ENCODE measurements at places on chromosomes 7 and 10.

- DNase-seq: no peak
Observed at GRCh38 chr10:110502072-110502845, 4.6 kb downstream of the DUSP5 start.

GRCh38 chr10:94008526-94008925 lies 14.8 kb downstream of the PLCE1 start:
- no peak for DNase-seq

GRCh38 chr7:121853307-121853706 lies 19.7 kb upstream of the PTPRZ1 start:
- no peak for DNase-seq

DNA sequence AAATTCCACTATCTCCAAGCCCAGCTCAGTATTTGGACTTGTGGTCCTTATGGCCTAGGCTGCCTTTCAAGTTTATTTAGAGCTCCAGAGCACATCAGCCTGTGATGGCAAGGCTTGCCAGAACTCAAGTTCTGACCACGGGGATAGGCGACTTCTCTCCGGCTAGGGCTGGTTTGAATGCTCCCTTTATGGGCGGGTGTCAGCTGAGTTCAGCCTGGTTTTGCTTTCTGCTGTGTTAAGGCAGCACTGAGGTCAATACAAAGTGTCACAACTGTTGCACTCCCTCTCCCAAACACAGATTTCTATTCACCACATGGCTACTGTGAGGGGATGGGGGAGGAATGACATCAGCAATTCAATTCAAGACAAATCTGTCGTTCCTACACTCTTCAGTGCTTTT lies 318.1 kb upstream of the MYO3A start:
- DNase-seq: no peak

DNA sequence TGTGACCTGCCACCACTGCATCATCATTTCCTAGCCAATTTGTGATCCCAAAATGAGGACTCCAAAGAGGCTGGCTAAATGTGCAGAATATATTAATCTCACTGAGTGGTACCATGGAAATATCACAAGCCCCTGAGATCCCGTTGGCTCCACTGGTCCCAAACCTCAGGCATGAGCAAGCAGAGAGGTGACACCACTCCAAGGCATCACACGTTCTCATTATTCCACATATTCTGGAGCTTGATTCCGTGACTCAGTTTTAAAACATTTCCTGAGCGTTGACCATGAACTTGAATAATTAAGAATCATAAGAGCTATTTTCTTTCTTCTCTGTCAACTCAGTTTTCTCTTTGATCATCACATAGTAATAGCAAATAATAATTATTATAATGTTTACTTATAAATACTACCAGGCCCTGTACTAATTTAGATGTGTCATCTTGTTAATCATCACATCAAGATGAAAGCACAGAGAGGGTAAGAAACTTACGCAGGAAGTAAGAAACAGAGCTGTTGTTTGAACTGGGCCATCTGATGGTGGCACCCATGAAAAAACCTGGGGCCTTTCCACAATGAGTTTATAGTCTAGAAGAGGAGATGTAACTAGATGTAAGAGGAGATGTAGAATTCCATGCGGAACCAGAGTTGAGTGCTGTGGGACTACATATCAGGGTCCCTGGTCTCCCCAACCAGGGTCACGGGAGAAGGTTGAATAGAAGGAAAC lies 3.5 kb downstream of the APBB1IP start:
- DNase-seq: peak; percentile 92

- DNase-seq: no peak
Observed at GRCh38 chr7:116863936-116864500, 1.6 kb downstream of the CAPZA2 start.

GRCh38 chr7:3041986-3042675 lies 1.5 kb downstream of the CARD11 start:
- DNase-seq: no peak

DNA sequence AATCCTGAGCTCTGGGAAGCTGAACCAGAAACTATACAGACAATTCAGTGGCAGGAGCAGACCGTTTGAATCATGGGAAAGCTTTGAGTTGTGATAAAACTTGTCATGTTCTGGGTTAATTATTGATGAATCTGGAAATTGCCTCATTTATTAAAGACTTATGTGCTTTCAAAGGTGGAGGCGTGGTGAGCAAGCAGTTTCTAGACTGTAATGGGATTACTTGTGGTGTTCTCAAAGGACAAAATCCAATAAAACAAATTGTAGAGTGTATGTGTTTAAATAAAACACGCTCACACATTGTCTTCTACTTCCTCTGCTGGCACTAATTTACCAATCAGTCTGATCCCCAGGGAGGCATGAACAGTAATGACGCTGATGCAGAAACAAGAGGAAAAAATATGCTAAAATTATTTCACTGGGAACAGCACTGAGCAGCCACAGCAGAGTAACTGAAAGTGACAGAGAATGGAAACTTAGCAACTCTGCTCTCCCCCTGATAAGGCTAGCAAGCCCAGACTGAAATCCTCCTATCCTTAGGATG lies 25.1 kb downstream of the PARD3 start:
- no peak for DNase-seq

- DNase-seq: no peak
Observed at GRCh38 chr7:83520726-83521125, 128.2 kb downstream of the SEMA3E start.

- DNase-seq: peak; percentile 42
Observed at GRCh38 chr10:18659819-18660535, 746 bp downstream of the ARL5B start.

- no peak for DNase-seq
Observed at GRCh38 chr10:86692023-86692514, 23.8 kb downstream of the LDB3 start.

DNA sequence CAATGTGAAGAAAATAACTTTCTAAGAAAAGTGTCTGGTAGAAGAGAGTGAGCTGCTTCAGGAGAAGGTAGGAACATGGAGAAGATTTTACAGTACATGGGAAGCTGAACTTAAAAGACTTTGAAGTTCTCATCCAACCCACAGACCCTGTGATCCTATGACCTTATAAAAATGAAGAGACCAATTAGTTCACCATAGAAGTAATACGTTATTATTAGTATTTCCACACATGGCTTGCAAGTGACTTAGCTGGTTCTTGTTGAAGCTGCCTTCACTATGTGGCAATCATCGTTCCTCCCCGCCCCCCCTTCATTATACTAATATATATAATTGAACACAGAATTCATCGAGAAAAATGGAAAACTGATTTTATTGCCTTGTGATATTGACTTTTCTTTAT lies 129.1 kb downstream of the SND1 start:
- DNase-seq: no peak

DNA sequence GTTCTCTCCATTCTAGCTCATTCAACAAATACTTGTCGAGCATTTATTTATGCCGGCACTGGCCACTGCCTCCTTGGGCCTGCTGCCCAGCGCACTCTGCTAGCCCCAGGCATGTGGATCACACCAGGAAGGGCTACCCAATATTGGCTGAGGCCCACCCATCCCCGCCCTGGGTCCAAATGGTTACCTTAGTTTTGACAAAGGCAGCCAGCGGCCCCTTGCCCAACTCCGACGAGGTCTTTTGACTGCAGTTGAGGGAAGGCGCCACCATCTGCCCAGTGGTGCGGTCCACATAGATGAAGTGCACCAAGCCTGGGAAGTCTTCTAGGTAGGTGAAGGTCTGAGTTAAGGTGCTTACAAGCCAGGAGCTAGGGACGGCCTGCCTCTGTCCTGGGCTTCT lies 7.2 kb upstream of the PYROXD2 start:
- DNase-seq: no peak

- no peak for DNase-seq
Observed at GRCh38 chr7:29771081-29771816, 35.1 kb upstream of the WIPF3 start.

- no peak for DNase-seq
Observed at GRCh38 chr10:128579280-128579865, 453.1 kb upstream of the MKI67 start.

DNA sequence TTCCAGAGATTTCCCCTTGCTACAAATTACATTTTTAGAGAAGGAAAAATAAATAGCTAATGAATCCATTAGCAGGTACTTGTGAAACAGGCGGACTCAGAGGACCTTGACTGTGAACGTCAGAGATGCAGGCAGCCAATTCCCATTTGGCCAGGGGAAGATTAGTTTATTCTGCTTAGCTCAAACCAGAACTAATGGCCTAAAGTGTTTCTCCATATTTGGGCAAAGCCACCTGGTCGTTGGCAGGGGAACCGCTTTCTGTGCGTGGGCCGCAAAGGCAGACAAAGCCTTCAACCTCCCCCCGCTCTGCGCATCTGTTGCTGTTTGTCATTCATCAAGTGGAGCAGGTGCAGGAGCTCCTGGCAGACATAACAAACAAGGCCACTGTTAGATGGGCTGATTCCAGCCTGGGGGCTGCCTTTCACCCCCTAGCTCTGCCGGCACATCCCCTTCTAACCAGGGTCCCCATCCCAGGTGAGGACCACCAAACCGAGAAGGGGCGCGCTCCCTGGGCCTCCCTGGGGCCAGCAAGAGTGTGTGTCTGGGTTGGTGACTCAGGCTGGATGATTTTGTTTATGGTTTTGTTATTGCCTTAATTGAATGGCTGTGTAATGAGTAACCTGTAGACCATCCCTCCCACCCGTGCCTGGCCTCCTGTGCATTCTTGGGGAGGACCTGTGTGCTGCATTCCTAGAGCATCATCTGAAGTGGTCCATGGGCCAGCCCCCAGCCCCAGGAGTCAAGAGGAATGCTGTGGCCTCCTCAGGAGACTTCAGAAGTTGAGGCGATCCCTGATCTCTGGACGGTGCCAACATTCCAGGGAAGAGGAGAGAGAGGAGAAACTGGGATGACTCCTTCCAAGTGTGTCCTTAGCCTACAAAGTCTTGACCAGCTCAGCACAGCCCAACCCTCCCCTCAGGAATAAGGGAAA lies 14.5 kb upstream of the CPA1 start:
- DNase-seq: peak; percentile 88

- no peak for DNase-seq
Observed at GRCh38 chr10:78532480-78533042, 498.9 kb downstream of the RPS24 start.

- peak; percentile 71 for DNase-seq
Observed at GRCh38 chr10:128069351-128070051, 56.7 kb downstream of the MKI67 start.

DNA sequence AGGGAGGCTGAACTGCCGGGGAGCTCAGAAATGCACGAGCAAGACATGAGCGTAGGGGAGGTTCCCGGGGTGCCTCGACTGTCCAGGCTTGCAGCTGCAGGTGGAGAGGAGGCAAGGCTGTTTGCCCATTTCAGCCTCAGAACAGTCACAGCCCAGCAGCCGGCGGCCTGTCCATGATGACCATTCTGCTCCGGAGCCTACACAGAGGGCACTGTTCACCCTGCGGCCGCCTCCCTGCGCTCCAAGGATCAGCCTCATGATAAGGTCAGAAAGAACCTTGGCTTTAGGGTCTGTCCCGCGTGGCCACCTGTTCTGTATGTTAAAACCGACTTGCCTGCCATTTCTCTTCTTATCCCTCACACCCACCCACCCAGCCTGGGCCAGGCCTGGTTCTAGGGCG lies 21.9 kb upstream of the CFAP46 start:
- DNase-seq: no peak

DNA sequence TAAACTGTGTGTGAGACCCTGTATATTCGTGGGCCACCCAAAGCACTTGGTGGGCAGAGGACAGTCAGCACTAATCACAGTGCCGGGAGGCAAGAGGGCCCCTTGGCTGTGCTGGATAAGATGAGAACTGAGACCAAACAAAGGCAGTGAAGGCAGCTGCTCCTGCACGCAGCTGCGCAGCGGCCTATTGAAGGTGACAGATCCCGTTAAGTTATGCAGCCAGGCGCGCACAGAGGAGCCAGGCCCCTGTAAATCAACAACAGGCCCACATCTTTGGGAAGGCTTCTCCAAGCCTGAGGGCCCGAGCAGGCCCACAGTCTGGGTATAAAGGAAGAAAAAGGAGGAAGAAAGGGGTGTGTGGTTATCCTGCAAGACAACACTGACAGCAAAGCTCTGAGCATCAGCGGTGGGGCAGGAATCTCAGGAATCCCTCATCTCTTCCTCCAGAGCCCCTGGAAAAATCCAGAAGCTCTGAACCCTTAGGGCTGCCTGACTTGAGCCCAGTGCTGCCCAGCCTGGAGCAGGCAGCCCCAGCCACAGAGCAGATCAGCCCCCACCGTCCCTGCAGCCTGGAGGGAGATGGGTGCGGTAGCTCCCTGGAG lies 154.2 kb downstream of the ARHGAP12 start:
- no peak for DNase-seq

DNA sequence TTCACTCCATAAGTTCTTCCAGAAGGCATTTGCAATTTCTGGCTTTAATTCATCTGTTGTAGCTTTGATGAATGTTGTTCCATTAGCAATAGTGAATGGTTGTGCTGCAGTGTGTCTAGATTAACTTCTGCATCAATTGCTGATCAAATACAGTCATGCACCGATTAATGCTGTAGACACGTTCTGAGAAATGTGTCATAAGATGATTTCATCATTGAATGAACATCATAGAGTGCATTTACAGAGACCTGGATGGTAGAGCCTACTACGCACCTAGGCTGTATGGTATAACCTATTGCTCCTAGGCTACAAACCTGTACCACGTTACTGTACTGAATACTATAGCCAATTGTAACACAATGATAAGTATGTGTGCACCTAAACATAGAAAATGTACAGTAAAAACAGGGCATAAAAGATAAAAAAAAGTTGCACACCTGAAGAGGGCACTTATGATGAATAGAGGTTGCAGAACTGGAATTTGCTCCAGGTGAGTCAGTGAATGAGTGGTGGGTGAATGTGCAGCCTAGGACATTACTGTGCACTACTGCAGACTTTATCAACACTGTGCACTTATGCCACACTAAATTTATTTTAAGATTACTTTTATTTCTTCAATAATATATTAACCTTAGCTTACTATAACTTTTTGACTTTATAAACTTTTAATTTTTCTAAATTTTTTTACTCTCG lies 170.7 kb downstream of the HERPUD2 start:
- no peak for DNase-seq

GRCh38 chr10:92732958-92733357 lies 43.2 kb downstream of the HHEX start:
- DNase-seq: no peak

- no peak for DNase-seq
Observed at GRCh38 chr10:69345402-69345801, 67.1 kb downstream of the HK1 start.

GRCh38 chr7:1810521-1810920 lies 140.4 kb downstream of the ELFN1 start:
- DNase-seq: no peak

DNA sequence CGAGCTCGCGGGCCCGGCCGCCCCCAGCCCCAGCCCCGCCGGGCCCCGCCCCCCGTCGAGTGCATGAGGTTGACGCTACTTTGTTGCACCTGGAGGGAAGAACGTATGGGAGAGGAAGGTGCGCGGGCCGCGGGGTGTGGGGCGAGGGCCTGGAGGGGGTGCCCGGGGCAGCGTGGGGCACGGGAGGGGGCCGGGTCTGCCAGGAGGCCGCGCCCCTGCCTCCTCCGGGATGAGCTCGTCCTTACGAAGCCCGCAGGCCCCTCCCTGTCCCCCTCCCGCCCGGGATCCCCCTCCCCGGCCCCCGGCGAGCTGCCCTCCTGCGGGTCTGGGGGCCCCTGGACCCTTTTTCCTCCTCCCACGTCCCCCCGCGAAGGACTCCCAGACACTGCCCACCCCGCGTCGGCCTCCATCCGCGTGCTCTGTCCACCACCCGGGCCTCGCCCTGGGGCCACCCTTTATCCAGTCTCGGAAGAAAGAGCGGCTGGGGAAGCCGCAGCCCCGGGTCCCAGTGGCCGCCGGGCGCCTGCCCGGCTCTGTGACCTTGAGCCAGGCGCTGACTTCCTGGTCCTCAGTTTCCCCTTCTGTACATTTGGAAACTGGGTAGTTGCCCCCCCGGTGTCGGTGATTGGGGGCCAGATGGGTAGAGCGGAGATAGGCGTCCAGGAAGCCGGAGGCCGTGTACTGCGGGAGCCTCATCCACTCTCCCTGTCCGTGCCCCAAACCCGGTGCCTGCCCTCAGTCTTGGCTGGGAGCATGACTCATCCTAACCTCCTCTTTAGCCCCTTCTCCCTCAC lies 521 bp downstream of the LIMK1 start:
- DNase-seq: peak; percentile 82

Data from EL (cell line).